A549 treated with ZK216348 at 1 μM for 4 hours (cell line): ENCODE measurements at places on chromosomes 12 and 14. TPM values are rescaled to one million over a fixed set of nuclear protein-coding genes. Genes with fewer than 3 reads are reported as not detected.

The CLEC4C gene
- not detected in 5 replicates for total RNA-seq

The ENDOU gene
- 0.18 TPM in 1 of 5 replicates, not detected in the others for total RNA-seq

The OR6C76 gene
- not detected in 5 replicates for total RNA-seq

The ETFBKMT gene
- total RNA-seq, result 0.40 to 1.4 TPM (median 0.72 TPM) in 5 replicates

The MON2 gene
- total RNA-seq, result 12.2 to 16.1 TPM (median 15.4 TPM) in 5 replicates

The KRT79 gene
- 0.09 TPM in 1 of 5 replicates, not detected in the others for total RNA-seq

The DNAJC22 gene
- 15.2 to 21.5 TPM (median 21.0 TPM) in 5 replicates for total RNA-seq

The CLEC12A gene
- total RNA-seq, result not detected in 5 replicates

The SLC7A7 gene
- 16.5 to 21.7 TPM (median 19.0 TPM) in 5 replicates for total RNA-seq

The SPRYD3 gene
- 25.6 to 40.9 TPM (median 38.3 TPM) in 5 replicates for total RNA-seq

The KLRB1 gene
- not detected in 5 replicates for total RNA-seq

The DPPA3 gene
- not detected in 5 replicates for total RNA-seq

The PRIMA1 gene
- total RNA-seq, result 0.13 to 0.43 TPM (median 0.39 TPM) in 5 replicates

The IAPP gene
- not detected in 5 replicates for total RNA-seq

The C1S gene
- 38.6 to 58.9 TPM (median 42.6 TPM) in 5 replicates for total RNA-seq

The NYNRIN gene
- total RNA-seq, result 0.25 to 0.57 TPM (median 0.27 TPM) in 5 replicates

The LRTM2 gene
- not detected in 5 replicates for total RNA-seq

The TOMM20L gene
- total RNA-seq, result not detected in 5 replicates

The AHNAK2 gene
- 200 to 233 TPM (median 225 TPM) in 5 replicates for total RNA-seq

The GYS2 gene
- total RNA-seq, result 0.05 to 0.15 TPM (median 0.09 TPM) in 3 of 5 replicates, not detected in the others

The BCL11B gene
- 0.23 to 0.45 TPM (median 0.25 TPM) in 5 replicates for total RNA-seq

The CDH24 gene
- 2.0 to 5.3 TPM (median 5.0 TPM) in 5 replicates for total RNA-seq

The RPGRIP1 gene
- 0.16 to 0.74 TPM (median 0.37 TPM) in 4 of 5 replicates, not detected in the other for total RNA-seq

The INHBC gene
- 0.07 TPM in 1 of 5 replicates, not detected in the others for total RNA-seq

The PROX2 gene
- not detected in 5 replicates for total RNA-seq

The SRSF5 gene
- total RNA-seq, result 211 to 369 TPM (median 220 TPM) in 5 replicates

The SIX4 gene
- total RNA-seq, result 1.7 to 3.8 TPM (median 3.1 TPM) in 5 replicates

The ACRBP gene
- total RNA-seq, result 0.29 to 0.48 TPM (median 0.38 TPM) in 4 of 5 replicates, not detected in the other

The CCDC175 gene
- not detected in 5 replicates for total RNA-seq

The NOXRED1 gene
- 0.26 TPM in 1 of 5 replicates, not detected in the others for total RNA-seq

The TMEM52B gene
- 0.05 to 0.25 TPM in 2 of 5 replicates, not detected in the others for total RNA-seq

The CLEC6A gene
- total RNA-seq, result not detected in 5 replicates

The KIF26A gene
- total RNA-seq, result 1.3 to 4.6 TPM (median 4.2 TPM) in 5 replicates

The DACT1 gene
- 0.37 to 0.58 TPM (median 0.47 TPM) in 5 replicates for total RNA-seq

The PRPH gene
- 0.92 to 2.1 TPM (median 1.6 TPM) in 5 replicates for total RNA-seq

The SPIC gene
- total RNA-seq, result not detected in 5 replicates

The TEX52 gene
- not detected in 5 replicates for total RNA-seq

The ATL1 gene
- total RNA-seq, result 4.6 to 5.9 TPM (median 5.5 TPM) in 5 replicates

The PIANP gene
- total RNA-seq, result 0.68 to 1.3 TPM (median 0.97 TPM) in 5 replicates

The ZNF891 gene
- total RNA-seq, result 0.24 to 0.41 TPM (median 0.40 TPM) in 5 replicates

The ASPG gene
- total RNA-seq, result 0.20 TPM in 1 of 5 replicates, not detected in the others

The FGD6 gene
- total RNA-seq, result 11.0 to 18.7 TPM (median 15.5 TPM) in 5 replicates

The NAV3 gene
- 7.9 to 13.7 TPM (median 12.4 TPM) in 5 replicates for total RNA-seq

The TTC6 gene
- total RNA-seq, result 0.33 to 0.49 TPM (median 0.39 TPM) in 4 of 5 replicates, not detected in the other

The SCN8A gene
- 1.3 to 2.7 TPM (median 1.6 TPM) in 5 replicates for total RNA-seq

The PRKCH gene
- total RNA-seq, result 4.6 to 7.1 TPM (median 4.9 TPM) in 5 replicates

The SYNDIG1L gene
- total RNA-seq, result not detected in 5 replicates

The SETD1B gene
- 7.9 to 16.3 TPM (median 13.7 TPM) in 5 replicates for total RNA-seq

The DBX2 gene
- not detected in 5 replicates for total RNA-seq

The TMBIM6 gene
- 393 to 517 TPM (median 478 TPM) in 5 replicates for total RNA-seq

The ESPL1 gene
- 10.5 to 24.6 TPM (median 22.1 TPM) in 5 replicates for total RNA-seq

The CCDC196 gene
- not detected in 5 replicates for total RNA-seq

The RFX4 gene
- total RNA-seq, result not detected in 5 replicates

The AGAP2 gene
- 0.08 to 0.48 TPM (median 0.12 TPM) in 5 replicates for total RNA-seq

The CDKN3 gene
- total RNA-seq, result 68.2 to 96.1 TPM (median 76.8 TPM) in 5 replicates

The RNASE1 gene
- 0.19 to 0.33 TPM (median 0.27 TPM) in 3 of 5 replicates, not detected in the others for total RNA-seq

The ESYT1 gene
- total RNA-seq, result 50.9 to 78.2 TPM (median 70.6 TPM) in 5 replicates

The LTBP2 gene
- 7.1 to 16.0 TPM (median 10.2 TPM) in 5 replicates for total RNA-seq
